ENCODE measurements at places on chromosomes 5 and 9. TPM values are rescaled to one million over a fixed set of nuclear protein-coding genes. Genes with fewer than 3 reads are reported as not detected.

The DOCK2 gene
- 3.6 TPM for total RNA-seq

The SLC1A1 gene
- total RNA-seq, result 4.5 TPM

The IL31RA gene
- total RNA-seq, result 2.6 TPM

The TOR2A gene
- total RNA-seq, result 3.6 TPM

The TRIM36 gene
- under 0.01 TPM for total RNA-seq

The TSLP gene
- 9.2 TPM for total RNA-seq

The ARID3C gene
- total RNA-seq, result under 0.01 TPM

Measured in fibroblast of lung (primary cell).